ENCODE measurements at places on chromosomes 5 and 9. TPM values are rescaled to one million over a fixed set of nuclear protein-coding genes. Genes with fewer than 3 reads are reported as not detected.

ARL14EPL gene
- total RNA-seq, result not detected

PTGDS gene
- total RNA-seq, result not detected

RXFP3 gene
- not detected for total RNA-seq

TRUB2 gene
- 24.6 TPM for total RNA-seq

HRH2 gene
- total RNA-seq, result not detected

TSSK1B gene
- total RNA-seq, result 0.14 TPM

PPIC gene
- 29.0 TPM for total RNA-seq

ZDHHC12 gene
- total RNA-seq, result 76.8 TPM

SKP2 gene
- total RNA-seq, result 98.7 TPM

PKN3 gene
- total RNA-seq, result 7.1 TPM

CATSPER3 gene
- total RNA-seq, result 0.10 TPM

LCN9 gene
- total RNA-seq, result not detected

TAF11L5 gene
- total RNA-seq, result not detected

CCNH gene
- 46.2 TPM for total RNA-seq

NHP2 gene
- total RNA-seq, result 215 TPM

FBP2 gene
- total RNA-seq, result not detected

RLN1 gene
- 0.18 TPM for total RNA-seq

NR4A3 gene
- total RNA-seq, result 0.04 TPM

SLC22A4 gene
- total RNA-seq, result 1.7 TPM

FAM153A gene
- not detected for total RNA-seq
